ENCODE measurements at places on chromosomes 5 and 9. TPM values are rescaled to one million over a fixed set of nuclear protein-coding genes. Genes with fewer than 3 reads are reported as not detected.
A peak's percentile ranks its signal among the peaks of the same experiment; 100 is the strongest.

Gene LSM11
- total RNA-seq = 3.1 TPM

DNA sequence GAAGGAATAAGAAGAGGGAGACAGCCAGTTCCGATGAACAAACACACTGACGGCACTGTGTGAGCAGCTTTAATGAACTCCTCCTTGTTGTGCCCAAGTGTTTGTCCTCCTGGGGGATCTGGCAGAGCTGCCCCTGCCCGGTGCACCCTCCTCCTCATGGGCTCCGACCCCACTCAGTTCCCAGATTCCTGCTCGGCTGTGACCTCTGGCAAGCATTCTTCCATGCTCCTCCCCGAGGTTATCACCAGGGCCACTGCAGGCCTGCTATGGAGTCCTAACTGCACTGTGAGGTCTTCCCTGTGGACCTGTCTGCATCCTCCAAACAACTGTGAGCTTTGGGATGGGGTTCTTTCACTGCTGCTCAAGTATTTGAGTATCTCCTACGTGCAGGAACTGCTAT is 142.2 kb downstream of the DCP2 start:
- no peak for DNase-seq

GRCh38 chr9:111961009-111961408 is 64.4 kb downstream of the UGCG start:
- DNase-seq = peak; percentile 57

DNA sequence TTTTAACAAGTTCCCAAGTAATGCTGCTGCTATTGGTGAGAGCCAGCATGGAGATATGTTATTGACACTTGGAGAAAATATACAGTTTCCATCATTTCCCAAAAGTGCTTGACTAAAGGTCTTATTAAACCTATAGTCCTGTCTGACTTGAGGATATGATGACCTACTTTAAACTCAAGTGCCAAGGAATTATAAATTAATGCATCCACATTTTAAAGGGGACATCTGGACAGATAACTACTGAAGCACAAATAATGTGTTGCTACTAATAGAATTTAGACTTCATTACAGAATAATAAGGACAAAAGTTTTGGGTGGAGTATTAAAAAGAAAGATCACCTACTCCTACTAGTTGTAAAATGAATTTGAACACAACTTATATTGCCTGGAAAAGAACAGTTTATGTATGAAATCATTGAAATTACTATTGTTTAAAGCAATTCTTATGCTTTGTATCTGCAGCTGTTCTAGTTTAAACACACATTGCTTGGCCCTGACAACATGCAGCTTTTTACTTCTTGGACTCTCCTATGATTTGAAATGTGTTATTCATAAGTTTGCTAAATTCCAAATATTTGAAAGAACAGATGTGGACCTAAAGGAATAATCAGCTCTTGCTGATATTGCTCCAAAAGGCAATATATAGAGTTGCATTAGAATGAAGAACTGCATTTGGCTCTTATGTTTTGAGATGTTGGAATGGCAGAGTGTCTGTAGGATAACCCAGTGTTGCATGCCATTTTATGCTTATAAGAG is 73.4 kb downstream of the SGCD start:
- DNase-seq = no peak

DNA sequence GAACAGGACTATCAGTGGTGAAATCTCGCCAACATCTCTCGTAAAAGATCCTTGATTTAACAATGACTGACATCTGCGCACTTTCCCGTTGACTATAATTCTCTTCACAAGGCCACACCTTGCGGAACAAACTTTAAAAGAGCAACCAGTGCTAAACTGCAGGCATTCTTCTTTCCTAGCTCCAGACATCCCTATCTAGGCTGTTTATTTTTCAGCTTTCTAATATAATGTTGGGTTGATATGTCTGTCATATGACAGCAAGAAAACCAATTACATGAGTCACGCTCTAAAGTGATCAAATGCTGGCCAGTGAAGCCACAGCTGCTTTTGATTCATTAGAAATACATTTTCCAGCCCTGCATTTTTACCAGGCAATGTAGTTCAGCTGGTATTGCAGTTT is 162.5 kb downstream of the ELAVL2 start:
- DNase-seq = peak; percentile 39

Gene CENPH
- total RNA-seq = 43.9 TPM

- DNase-seq = peak; percentile 40
Measured at GRCh38 chr5:60455589-60455988, 244.4 kb downstream of the DEPDC1B start.

DNA sequence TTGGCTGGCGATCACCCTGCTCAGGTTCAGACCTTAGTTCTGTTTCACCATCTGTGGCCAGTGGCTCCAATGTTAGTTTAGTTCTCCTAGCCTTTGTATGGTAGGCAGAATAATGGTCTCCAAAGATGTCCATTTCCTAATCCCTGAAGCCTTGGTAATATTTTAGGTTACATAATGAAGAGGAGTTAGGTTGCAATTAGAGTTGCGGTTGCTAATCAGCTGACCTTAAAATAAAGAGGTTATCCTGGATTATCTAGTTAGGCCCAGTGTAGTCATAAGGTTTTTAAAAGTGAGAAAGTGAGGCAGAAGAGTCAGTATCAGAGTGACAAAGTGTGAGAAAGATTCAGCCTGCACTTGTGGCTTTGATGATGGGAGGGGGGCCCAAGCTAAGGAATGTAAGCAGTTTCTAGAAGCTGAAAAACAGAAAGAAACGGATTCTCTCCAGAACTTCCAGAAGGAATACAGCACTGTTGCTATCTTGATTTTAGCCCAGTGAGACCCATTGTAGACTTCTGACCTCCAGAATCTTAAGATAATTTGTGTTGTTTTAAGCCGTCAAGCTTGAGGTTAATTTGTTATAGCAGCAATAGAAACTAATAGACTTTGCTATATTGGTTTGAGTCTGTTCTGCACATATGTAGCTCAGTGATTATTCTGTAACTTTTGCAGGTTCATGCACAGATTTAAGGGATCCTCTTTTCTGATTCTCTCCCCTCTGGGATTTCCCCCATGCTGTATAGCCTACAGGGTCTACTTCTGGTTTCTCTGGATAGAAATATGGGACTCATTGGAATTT is 21.6 kb downstream of the LNPEP start:
- DNase-seq = no peak

Gene ZDHHC11
- 5.3 TPM for total RNA-seq

Data from HT1080 (cell line).